ENCODE measurements at places on chromosomes 5 and 9.

- no peaks in the 10 kb centered on the region for H3K4me1 ChIP-seq
- no peaks in the 10 kb centered on the region for H3K27me3 ChIP-seq
- no peak overlapping the region for H3K27ac ChIP-seq
- H3K4me3 ChIP-seq = no peak overlapping the region
- DNase-seq = no peak
Measured at GRCh38 chr9:133770076-133770777, 32.1 kb upstream of the SARDH start.

DNA sequence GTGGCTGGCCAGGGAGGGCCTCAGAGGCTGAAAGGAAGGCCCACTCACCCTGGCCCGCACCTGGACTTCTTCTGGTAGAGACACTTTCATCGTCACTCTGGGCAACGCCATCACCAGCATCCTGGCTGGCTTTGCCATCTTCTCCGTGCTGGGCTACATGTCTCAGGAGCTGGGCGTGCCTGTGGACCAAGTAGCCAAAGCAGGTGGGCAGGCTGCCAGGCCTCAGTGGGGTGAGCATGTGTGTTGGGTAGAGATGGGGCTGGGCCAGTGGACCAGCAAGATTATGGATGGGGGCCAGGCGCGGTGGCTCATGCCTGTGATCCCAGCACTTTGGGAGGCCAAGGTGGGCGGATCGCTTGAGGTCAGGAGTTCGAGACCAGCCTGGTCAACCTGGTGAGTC, 12.6 kb downstream of the SLC6A7 start:
- DNase-seq = no peak
- H3K4me1 ChIP-seq = no peaks in the 10 kb centered on the region
- no peak overlapping the region for H3K27ac ChIP-seq
- no peaks in the 10 kb centered on the region for H3K27me3 ChIP-seq
- no peak overlapping the region for H3K4me3 ChIP-seq
- no peaks in the 10 kb centered on the region for H3K36me3 ChIP-seq

DNA sequence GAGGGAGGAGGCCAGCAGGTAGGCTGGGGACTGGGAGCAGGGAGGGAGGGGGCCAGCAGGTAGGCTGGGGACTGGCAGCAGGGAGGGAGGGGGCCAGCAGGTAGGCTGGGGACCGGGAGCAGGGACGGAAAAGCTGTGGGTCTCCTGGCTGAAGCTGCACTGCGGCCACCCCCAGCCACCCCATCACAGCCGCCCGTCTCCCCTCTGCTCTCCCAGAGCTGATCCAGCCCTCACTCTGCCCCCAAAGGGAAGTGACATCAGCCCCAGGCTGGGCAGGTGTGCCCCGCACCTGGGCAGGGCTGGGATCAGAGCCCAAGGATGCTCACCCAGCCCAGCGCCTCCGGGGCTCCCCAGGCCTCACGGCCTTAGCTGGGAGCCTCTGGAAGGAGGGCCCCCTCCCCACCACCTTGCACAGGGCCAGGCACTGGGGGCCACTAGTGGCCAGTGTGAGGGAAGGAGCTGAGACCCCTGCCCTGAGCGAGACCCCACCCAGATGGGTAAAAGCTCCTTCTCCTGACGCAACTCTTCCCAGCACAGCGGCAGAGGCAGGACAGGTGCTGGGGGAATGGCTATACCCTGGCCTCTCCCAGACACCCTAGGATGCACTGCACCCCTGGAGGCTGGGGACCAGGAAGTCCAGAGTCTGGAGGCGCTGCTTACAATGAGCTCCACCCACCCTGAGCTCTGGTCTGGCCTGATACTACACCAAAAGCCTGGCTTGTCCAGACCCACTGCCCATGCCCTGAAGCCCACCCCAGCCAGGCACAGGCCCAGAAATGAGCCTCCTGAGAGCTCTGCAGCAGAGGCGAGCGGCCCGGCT, 11.6 kb downstream of the AGPAT2 start:
- no peaks in the 10 kb centered on the region for H3K36me3 ChIP-seq
- H3K27me3 ChIP-seq = no peaks in the 10 kb centered on the region
- H3K27ac ChIP-seq = no peak overlapping the region
- H3K4me3 ChIP-seq = no peak overlapping the region
- DNase-seq = no peak

DNA sequence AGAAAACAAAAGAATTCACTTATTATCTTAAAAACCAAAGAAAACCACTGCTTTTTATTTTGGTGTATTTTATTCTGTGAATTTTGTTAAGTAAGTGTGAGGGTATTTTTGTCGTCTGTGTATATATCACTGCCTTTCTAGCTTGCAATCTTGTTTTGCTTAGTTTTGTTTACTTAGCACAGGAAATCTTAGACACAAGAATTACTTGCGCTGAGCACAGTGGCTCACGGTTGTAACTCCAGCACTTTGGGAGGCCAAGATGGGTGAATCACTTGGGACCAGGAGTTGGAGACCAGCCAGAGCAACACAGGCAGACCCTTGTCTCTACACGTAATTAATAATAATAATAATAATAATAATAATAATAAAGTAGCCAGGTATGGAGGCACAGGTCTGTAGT, 230.3 kb downstream of the PAPPA start:
- H3K36me3 ChIP-seq = no peaks in the 10 kb centered on the region
- no peak for DNase-seq
- H3K27me3 ChIP-seq = no peaks in the 10 kb centered on the region
- no peak overlapping the region for H3K4me3 ChIP-seq
- peaks cover 2% of the 10 kb centered on the region for H3K4me1 ChIP-seq

Measured in mesendoderm (in vitro differentiated cells).